ENCODE measurements at places on chromosomes 1 and 21.
A peak's percentile ranks its signal among the peaks of the same experiment; 100 is the strongest.

DNA sequence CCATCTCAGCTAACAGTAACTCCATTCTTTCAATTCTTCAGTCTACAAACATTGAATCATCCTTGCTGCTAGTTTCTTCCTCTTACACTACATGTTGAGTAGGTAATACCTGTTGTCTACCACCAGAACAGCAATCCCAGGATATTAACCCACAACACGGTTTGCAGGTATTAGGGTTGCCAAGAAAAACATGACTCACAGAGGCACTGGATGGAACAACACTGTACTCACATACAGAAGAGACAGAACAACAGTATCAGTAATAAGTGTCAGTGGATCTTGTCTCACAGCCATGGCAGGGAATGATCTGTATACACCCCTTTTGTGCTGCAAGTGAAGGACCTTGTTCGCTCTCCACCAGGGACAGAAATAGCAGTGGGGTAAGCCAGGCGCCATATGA is 212.1 kb downstream of the GPR52 start:
- no peak for DNase-seq

GRCh38 chr1:152539901-152540300 is 25.6 kb downstream of the CRCT1 start:
- DNase-seq, result no peak

DNA sequence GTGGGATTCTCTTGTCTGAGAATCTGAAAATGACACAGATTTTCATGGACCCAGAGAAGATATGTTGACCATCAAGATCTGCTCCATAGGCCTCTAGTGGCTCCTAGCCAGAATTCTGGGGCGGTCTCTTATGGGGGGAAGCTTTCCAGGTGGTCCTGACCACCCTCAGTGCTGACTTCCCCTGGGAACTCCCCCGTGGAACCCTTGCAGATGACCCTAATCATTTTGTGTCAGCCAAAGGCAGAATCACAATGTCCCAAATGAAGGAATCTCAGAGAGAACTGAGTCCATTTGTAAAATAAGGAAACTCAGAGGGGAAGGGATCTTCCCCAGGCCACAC is 3.6 kb downstream of the HEYL start:
- no peak for DNase-seq

- no peak for DNase-seq
Measured at GRCh38 chr1:62356257-62356835, 37.1 kb upstream of the KANK4 start.

GRCh38 chr1:212794561-212795014 is 2.9 kb downstream of the TATDN3 start:
- DNase-seq, result no peak

DNA sequence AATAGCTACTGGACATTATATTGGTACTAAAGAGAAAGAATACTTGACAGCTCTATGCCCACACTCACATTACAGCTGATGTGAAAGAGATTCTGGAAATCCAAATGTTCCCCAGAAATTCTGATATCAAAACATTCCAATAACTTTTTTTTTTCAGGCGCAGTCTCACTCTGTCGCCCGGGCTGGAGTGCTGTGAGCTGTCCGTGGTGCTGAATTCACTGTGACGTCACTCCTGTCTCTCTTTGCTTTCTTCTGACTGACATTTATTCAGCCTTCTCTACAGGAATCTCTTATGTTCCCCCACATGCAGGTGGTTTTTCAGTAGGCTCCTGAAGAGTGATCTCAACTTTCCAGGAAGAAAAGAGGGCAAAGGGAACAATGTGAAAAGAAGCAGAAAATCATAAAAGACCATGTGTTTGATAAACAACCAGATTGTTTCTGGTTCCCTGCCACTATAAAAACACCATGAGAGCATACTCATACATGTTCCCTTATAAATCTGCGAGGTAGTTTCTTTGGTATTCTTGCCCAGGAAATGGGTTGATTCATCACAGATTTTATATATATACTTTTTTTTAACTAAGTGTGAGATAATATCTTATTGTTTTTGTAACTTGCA is 6.2 kb downstream of the S100A7A start:
- peak; percentile 58 for DNase-seq

- DNase-seq, result no peak
Measured at GRCh38 chr1:232921381-232921780, 29.0 kb upstream of the NTPCR start.

GRCh38 chr1:107600607-107601160 is 364.3 kb downstream of the VAV3 start:
- no peak for DNase-seq

GRCh38 chr1:50959303-50959912 is 659 bp downstream of the FAF1 start:
- no peak for DNase-seq

DNA sequence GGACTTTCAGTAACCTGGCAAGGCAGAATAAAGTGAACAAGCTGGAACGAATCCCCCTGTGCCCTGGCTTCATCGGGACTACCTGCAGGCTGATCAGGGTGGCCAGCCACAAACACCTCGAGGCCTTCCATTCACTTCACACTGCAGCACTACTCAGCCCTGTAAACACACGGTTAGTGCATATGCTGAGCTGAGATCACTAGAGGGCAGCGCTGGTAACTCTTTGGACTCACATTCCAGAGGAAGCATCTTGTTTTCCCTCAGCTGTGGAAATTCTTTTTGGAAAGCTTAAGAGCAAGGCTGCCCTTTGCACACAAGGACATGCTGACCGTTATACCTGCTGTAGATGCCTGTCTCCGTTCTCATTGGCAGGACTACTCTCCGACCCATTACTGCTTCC is 32.1 kb downstream of the PCSK9 start:
- DNase-seq, result no peak

DNA sequence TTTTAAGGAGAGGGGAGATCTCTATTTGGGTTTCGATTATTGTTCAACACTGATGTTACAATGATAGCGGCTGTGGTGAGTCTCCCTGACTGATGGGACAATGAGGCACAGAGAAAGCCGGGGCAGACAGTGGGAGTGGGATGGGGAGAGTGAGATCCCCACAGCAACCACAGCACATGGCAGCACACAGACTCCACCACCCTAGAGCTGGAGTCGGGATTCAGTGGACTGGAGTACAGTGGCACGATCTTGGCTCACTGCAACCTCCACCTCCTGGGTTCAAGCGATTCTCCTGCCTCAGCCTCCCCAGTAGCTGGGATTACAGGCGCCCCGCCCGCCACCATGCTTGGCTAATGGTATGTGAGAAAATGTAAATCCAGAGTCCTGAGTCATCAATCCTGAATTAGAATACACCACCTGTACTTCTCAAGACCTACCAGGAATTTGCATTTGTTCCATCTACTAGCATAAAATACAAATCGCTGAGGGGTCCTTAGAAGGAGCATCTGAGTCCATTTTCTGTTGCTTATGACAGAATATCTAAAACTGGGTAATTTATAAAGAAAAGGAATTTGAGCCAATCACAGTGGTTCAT is 125.8 kb downstream of the TOMM20 start:
- no peak for DNase-seq

DNA sequence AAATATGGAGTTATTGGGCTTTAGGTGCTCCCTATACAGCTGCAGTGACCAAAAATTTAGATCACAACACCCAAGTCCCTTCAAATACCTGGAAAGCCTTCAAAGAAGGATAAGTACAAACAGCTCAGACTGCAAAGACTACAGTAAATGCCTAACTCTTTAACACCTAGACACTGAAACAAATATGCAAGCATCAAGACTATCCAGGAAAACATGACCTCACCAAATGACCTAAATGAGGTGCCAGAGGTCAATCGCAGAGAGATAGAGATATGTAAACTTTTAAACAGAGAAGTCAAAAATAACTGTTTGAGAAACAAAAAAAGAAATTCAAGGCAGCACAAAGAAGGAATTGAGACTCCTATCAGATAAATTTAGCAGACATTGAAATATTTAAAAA is 753.8 kb upstream of the B3GALT2 start:
- DNase-seq, result no peak

GRCh38 chr1:156655151-156655903 is 13.4 kb downstream of the BCAN start:
- DNase-seq, result no peak

- no peak for DNase-seq
Measured at GRCh38 chr21:33985117-33986050, 69.8 kb upstream of the ATP5PO start.

DNA sequence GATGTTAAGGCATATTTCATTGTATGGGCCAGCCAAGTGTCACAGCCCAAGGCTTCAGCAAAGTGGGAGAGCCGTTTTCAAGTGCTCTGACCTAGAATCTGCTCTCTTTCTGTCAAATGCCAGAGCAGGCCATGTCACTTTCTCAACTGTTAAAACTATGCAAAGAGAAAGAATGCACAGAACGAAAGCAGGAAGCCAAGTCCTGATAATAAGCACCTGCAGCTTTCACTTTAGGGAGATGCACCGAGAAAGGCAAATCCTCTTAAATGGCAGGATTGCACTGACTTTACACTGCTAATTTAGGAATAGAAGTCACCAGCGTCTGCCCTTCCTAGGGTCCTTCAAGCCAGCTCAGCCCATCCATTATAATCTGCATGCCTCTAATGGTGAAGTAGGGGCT is 49.2 kb upstream of the NTPCR start:
- DNase-seq, result no peak

GRCh38 chr21:17370916-17371315 is 141.9 kb upstream of the CXADR start:
- DNase-seq, result no peak

- no peak for DNase-seq
Measured at GRCh38 chr1:75345538-75346292, 211.5 kb downstream of the LHX8 start.

DNA sequence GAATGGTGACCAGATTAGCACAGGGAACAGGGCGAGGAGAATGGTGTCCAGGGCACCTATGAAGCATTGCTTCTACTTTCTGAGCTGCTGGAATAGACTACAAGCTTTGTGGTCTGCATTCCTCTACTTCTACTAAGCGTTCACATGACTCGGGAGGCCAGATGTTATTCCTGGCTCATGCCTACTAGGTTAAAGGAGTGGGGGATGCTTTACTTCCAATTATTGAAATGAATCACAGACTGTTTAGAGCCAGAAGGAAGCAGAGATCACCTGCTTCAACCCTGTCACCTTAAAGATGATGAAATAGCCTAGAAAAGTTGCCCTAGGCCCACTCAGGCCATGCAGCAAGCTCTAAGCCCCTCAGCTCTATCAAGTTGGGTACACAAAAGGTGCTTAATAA is 633.5 kb downstream of the KIF26B start:
- DNase-seq, result no peak

GRCh38 chr1:20885121-20885520 is 98.0 kb upstream of the HP1BP3 start:
- no peak for DNase-seq

DNA sequence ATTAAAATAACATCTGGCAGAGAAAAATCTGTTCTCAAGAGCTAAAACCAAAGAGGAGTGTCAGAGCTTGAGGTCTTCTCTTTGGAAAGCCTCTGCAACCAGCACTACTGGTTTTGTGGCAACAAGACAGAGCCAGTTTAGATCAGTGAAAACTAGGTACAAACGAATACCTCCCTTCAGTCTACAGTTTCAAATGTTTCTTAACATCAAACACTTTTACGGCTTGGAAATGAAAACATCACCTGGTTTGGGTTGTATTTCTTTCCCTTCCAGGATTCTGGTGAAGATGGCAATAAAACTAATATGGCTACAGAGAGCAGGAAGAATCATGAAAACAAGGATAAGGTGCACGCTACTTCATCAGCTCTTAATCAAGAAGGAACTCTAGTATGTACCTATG is 339.4 kb upstream of the ESRRG start:
- DNase-seq, result no peak

- DNase-seq, result no peak
Measured at GRCh38 chr1:17950728-17951127, 156.9 kb upstream of the IGSF21 start.

DNA sequence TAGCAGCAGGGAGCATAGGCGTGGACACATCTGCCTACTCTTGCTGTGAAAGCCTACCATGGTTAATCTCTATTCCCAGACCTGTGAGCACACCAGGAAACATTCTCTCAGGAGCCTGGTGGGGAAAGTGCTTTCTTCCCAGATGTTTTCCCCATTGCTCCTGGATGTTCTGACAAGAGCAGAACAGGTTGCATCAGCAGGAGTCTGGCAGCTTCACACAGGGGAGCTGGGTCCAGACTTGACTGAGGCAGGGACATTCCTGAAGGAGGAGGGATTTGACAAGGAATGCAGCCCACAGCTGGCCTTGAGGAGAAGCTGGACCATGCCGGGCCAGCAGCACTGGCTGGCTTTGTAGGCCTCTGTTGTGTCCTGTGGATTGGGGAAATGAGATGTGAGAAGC is 21.0 kb upstream of the ARTN start:
- DNase-seq, result no peak

DNA sequence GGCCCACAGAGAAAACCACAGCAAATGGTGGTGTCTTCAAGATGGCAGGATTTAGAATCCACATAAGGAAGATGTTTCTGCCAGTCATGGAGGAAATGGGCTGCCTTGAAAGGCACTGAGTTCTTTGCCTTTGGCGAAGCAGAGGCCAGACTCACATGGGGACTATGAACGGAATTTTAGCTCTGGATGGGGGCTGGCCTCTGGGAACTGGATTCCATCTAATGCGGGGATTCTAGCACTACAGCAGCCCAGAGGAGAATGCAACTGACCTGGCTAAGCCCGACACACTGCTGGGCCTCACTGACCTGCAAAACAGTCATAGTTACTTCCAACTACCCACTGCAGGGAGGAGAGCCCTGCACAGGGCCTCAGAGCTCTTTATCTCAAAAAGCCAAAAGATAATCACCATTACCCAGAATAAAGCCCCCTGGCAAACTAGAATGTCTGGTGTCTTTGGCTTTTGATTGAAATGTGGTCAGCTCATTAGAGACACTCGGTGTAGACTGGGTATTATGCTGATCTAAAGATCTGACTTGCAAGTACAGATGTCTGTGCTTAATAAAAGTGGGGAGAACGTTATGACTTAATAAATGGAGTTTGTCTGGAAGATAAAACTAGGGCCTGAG is 11.6 kb downstream of the HCRTR1 start:
- DNase-seq, result no peak

- DNase-seq, result no peak
Measured at GRCh38 chr21:32599091-32599490, 13.1 kb downstream of the CFAP298 start.

GRCh38 chr1:37158113-37158749 is 123.9 kb upstream of the GRIK3 start:
- DNase-seq, result no peak

DNA sequence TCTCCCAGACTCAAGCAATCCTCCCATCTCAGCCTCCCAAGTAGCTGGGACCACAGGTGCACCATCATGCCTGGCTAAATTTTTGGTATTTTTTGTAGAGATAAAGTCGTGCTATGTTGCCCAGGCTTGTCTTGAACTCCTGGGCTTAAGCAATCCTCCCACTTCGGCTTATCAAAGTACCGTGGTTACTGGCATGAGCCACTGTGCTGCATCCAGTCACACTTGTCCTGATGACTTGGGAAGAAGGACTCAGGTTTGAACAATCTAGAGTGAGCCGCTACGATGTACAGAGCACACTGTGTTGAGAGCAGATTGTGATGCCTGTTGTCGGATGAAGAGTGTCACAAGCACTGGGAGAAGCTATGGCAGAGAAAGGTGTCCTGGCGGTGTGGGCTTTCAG is 27.2 kb downstream of the RNF187 start:
- DNase-seq, result no peak

Data from activated CD8-positive, alpha-beta memory T cell treated with anti-CD3 and anti-CD28 coated beads for 1 hour (primary cell).